ENCODE measurements at places on chromosomes 1 and 21.

- no peak for DNase-seq
Measured at GRCh38 chr1:156836041-156836654, 19.5 kb upstream of the SH2D2A start.

DNA sequence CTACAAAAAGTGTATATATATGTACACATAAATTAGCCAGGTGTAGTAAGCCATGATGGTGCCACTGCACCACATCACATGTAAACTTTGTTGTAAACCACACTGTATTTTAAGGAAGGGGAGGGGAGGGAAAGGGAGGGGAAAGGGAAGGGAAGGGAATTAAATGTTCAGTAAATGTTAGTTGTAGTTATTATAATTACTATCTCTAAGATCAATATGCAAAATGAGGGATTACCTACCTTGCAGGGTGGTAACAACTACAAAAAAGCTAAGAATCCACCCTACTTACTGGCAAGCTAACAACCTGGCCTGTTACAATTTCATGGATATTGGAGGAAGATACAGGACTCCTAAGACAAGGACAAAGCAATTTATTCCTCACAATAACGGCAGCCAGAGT lies 17.7 kb downstream of the FAF1 start:
- no peak for DNase-seq

GRCh38 chr1:34642679-34643078 lies 112.2 kb upstream of the GJB5 start:
- DNase-seq: no peak

DNA sequence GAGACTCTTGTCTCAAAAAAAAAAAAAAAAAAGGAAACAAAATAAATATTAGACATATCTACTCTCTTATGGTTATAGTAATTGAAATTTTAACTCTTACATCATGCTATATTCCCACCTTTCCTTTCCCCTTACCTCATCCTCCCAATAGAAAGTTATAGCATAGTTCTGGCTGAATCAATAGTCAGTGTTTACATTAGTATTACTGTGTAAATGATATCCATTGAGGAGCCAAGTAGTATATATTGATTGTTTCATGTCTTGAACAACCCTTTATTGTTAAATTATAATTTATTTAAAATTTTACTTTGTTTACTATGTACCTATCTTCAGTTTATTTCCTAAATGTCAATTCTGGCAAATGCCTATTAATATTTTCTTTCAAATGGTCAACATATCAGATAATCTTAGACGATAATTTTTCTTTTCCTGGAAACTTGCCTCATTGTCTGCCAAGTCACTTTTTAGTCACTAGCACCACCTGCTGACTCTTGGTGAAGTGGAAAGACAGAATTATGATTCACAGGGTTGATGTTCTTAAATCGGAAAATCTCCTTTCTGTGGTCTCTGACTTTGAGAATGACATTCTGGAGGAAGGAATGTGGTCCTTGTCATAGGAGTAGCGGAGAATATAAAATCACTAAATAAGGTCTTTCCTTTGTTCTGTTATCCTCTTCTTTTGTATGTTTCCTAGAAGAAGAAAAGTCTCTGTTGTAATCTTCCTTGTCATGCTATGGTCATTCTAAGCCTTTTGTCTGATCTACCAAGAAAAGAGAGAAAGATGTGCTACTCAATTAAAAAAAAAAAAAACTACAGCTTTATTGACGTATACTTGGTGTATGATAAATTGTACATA lies 8.6 kb downstream of the HJV start:
- DNase-seq: peak; percentile 41

GRCh38 chr1:47460456-47460855 lies 22.6 kb downstream of the FOXD2 start:
- no peak for DNase-seq

- DNase-seq: no peak
Measured at GRCh38 chr1:208834381-208835096, 590.4 kb upstream of the PLXNA2 start.
